Urinary bladder (tissue), 4 donors: ENCODE measurements at places on chromosomes 5 and 9. TPM values are rescaled to one million over a fixed set of nuclear protein-coding genes. Genes with fewer than 3 reads are reported as not detected.

Gene MVB12B
- 13.5 TPM for polyA plus RNA-seq

Gene GMCL2
- polyA plus RNA-seq = not detected

Gene C5orf52
- polyA plus RNA-seq = not detected

Gene SLC34A1
- 0.04 TPM for polyA plus RNA-seq

Gene GABRA6
- not detected for polyA plus RNA-seq

Gene ALAD
- polyA plus RNA-seq = 55.4 TPM

DNA sequence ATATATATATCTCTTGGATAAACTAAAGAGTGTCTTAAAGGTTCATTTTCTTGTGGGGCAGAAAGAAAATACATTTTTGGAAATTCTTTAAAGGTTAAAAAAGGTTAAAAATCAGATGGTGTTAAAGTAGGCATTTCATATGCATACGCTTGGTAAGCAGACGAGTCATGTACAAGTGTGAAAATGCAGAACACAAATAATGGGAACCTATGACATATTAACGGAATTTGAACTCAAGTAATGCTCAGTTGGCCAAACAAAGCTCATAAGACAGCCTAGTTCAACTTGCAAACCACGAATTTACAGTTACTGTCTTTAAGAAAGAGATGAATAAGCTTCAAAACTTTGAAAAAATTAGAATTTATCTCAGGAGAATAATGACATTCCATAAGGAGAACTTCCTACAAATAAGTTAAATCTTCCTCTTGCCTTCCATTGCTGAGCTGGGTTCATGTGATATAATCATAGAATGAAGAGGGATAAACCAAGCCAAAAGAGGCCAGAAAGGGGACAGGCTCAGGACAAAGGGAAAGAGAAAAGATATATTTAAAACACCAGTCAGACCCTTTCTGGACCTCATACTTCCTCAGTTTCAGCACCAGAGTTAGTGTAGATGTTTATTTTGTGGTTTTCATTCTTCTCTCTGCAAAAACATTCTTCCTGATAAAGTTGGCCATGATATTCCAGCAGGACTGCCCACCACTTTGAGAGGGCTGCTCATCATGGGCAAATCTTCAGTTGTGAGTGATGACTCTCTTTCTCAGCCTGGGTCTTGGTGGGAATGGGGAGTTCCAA is 256.7 kb upstream of the CD180 start:
- no peak for DNase-seq

GRCh38 chr5:6847870-6848269 is 134.6 kb downstream of the TENT4A start:
- no peak for DNase-seq

DNA sequence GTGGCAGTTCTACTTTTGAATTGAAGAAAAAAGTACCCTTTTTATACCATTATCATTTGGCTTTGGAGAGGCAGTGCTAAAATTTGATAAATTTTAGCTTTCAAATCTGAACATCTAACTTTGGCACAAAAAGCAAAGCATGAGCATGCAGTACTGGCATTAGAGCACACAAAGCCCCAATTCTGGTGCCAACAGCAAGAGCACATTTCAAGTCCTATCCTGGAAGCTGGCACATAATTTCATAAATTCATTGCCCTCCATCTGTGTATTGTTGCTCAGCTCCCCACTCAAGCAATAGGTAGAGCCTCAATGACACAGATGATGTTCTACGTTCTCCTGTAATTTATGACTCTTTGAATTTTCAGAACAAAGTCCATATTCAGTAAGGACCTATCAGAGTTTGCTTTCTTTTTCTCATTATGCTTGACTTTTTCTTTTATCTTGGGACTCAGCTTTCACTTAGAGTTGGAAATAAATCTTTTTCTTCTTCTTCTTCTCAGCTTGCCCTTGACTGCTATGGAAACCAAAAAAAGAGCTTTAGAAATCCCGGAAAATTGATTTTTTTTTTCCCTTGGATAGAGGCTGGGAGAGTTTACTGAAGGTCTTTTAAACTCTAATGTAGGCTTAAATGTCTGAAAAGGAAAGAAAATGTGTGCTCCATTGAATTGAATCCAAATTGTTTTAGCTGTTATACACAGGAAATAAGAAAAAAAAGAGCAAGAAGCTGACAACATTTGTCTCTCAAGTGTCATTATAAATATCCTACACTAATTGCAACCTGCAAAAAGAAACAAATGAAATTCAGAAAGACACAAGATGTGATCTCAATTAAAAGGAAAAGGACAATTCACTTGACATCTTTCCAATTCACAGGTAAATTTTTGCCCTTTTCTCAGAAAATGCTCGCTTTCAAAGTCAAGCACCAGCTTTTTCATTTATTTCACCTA is 380.8 kb upstream of the CDH18 start:
- DNase-seq = no peak

GRCh38 chr5:136082390-136083193 is 50.1 kb upstream of the SMAD5 start:
- no peak for DNase-seq

- DNase-seq = no peak
Measured at GRCh38 chr9:129776566-129776937, 23.7 kb upstream of the PTGES start.

GRCh38 chr9:91060520-91061343 is 259.1 kb downstream of the SYK start:
- peak; percentile 31 for DNase-seq

- no peak for DNase-seq
Measured at GRCh38 chr5:102713682-102714231, 41.3 kb upstream of the PAM start.

GRCh38 chr9:129885670-129886106 is 50.4 kb downstream of the USP20 start:
- DNase-seq = peak; percentile 67

DNA sequence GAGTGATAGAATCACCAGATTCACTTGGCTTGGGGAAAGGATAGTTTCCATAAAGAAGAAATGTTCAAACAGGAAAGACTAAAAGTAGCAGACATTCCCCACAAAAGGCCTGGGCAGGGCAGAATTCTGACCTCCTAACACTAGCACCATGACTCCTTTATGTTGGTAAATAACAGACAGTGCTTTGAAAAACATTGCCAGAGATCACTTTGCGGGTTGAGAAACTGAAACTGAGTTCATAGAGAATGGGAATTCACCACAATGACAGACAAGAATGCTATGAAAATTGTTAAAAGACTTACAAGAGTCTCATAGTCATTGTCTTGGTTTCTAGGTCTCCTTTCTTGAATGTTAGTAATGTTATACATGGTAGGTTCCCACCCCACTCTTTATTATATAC is 172.5 kb upstream of the GLRA1 start:
- DNase-seq = no peak

DNA sequence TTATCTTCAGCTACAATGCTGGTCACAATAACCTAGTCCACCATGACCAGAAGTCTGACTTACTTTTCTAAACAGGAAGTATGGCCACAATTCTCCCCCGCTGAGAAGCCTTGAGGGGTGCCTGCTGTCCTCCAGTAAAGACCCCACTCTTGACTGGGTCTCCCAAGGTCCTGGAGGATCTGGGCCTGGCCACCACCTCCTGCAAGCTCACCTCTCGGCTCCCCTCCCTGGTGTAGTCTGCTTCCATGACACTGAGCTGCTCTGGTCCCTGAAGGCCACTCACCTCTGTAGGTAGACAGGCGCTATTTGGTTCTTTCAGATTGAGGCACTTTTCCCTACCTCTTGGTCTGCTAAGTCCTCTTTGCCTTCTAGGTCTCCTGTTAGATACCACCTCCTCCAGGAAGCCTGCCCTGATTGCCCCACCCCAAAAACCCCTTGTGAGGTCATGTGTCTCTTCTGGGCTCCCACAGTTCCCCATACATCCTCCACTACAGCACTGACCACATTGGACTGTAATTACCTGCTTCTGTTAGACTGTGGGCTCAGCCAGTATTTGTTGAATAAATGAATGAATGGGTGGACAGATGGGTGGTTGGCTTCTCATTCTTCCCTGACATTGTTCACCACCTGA is 62.6 kb upstream of the IER5L start:
- no peak for DNase-seq

GRCh38 chr9:127778280-127779135 is at the start of gene SH2D3C:
SH2D3C (minus strand) TSS chr9:127778666; CDS start chr9:127778627, 39 bp downstream.
- no peak for DNase-seq

GRCh38 chr5:114419067-114419388 is 57.2 kb downstream of the KCNN2 start:
- DNase-seq = no peak

- DNase-seq = no peak
Measured at GRCh38 chr5:68409259-68409658, 193.7 kb downstream of the PIK3R1 start.

- DNase-seq = no peak
Measured at GRCh38 chr9:114898741-114899140, 31.6 kb downstream of the TNFSF8 start.

DNA sequence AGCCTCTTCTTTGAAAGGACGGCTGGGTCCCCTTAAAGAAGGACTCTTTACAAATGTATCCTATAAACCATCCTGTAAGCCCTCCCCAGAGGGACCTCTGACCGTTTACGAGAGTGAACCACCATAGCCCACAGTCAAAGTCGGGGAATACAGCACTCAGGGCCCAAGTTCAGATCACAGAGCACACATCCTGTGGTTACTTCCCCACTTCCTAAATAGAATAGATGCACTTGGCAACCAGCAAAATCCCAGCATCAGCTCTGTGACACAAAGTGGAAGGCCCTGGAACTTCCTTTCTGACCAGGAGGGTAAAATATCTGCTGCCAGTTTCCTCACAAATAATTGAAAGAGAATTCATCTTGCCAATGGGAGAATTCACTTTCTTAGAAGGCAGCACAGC is 6.9 kb upstream of the IGFBPL1 start:
- no peak for DNase-seq

DNA sequence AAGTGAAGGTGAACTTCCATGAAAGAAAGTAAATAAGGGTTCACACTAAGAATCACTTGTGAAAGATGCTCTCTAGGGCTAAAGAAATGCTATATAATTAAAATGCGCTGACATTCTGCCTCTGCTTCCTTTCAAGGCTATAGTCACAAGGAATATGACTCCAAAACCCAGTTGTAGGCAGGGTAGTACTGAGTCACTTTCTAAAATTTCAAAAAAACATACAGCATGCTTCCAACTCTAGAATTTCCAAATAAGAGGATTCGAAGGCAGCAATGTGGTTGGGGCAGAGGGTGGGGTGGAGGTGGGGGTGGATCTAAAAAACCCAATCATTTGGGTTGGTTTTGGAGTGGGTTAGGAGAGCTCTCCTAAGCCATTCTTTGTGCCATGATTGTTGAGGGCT is 84.6 kb downstream of the HMHB1 start:
- no peak for DNase-seq
